Stimulated activated CD4-positive, alpha-beta T cell treated with anti-CD3 and anti-CD28 coated beads, Interleukin-15, amount 100 ng/mL, for 1 hour (primary cell): ENCODE measurements at places on chromosomes 5 and 9.
A peak's percentile ranks its signal among the peaks of the same experiment; 100 is the strongest.

DNA sequence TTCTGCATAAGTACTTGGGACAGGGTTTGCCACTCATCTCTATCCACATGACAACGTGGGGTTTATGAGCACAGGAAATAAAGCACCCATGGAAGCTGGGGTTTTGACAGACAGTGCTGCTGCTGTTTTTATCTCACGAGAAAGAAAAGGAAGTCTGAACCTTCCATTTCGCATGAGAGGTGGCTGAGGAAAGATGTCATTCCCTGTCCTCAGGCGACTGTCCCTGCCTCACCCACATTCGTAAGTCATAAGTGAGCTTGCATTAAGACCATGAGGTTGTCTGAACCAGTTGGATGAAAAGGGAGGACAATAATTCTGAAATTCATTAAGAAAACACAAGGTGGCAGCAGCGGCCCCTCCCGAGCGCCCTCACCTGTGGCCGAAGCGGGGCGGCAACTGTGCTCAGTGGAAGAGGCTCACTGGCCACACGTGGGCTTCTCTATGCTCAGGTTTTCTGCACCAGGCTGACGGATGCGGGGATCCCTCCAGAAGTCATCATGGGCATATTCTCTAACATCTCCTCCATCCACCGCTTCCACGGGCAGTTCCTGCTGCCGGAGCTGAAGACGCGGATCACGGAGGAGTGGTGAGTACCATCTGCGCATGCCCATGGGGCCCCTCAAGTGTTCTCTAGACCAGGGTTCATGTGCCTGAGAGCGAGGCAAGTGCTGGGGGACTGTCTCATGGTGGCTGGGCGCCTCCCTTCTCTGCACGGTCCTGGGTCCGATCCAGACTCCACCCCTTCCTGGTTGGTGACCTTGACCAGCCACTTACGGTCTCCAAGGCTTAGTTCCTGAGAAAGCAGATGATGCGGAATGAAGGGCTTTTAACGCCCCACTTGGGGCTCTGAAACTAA lies 54.7 kb upstream of the SUSD3 start:
- DNase-seq = peak; percentile 38

DNA sequence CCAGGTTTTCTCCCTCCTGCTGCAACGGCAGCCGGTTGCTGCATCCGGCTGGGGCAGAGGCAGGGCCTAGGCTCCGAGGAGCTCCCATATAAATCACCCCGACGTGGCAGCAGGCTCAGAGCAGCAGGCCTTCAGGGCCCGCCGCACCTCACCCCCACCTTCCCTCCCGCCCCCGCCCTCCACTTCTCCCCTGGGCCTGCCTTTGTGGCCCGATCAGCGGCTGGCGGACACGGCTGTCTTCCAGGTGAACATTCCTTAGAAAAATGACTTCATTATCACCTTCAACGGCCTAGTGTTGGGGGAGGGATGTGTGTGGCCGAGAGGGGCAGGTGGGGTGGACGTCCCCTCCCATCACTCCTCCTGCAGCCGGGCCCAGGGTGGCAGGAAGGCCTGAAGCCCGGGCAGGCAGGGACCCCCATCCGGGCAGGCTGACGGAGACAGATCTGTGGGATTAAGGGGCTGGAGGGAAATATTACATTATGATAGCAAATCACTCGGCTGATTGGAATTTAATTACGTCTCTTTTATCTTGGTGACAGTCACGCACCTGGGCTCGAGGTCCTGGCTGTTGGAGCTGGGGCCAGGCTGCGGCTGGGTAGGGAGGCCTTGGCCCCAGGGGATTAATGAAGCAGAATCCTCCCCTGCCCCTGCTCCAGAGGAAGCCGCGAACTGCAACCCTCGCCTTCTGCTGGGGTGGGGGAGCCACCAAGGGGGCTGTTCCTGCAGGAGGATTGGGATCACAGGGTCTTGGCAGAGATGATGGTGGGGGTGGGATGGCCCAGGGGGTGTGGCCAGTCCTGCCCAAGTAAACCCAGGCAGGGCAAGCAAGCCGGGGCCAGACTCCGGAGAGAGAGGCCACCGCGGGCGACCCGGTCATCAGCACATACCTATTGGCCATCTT lies 38.4 kb upstream of the RXRA start:
- DNase-seq = no peak

GRCh38 chr5:102863764-102864560 lies 108.9 kb downstream of the PAM start:
- DNase-seq = no peak

- no peak for DNase-seq
These were observed 57.6 kb downstream of the DENND4C start for GRCh38 chr9:19288081-19288480.

GRCh38 chr5:142870532-142871362 lies 100.6 kb downstream of the ARHGAP26 start:
- DNase-seq = no peak

DNA sequence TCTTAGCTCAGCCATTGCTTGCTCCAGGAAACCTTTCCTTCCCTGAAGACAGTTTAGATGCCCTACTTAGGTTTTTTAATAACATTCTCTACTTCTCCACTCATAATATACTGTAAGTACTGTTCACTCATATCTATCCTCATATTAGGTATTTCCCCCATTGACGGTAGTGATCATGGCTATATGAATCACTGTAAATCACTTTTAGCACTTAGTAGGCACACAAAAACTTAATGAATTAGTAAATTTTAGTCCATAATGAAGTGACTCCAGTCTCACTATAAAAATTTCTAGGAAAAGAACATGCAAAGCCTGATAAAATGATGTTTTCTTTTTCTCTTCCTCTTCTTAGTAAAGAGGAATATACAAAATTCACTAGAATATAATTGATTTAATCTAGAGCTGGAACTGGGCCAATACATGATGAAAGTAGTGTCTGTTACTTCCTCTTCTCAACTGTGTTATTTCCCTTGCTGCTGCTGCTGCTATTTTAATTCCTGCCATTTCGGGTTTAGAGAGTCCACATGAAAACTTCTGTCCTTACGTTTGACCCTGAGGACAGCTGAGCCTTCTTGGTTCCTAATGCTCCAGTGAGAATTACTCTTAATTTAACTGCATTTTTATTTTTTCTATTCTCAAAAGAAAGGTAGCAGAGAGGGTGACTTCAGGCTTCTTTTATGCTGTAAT lies 73.5 kb downstream of the LNPEP start:
- no peak for DNase-seq

DNA sequence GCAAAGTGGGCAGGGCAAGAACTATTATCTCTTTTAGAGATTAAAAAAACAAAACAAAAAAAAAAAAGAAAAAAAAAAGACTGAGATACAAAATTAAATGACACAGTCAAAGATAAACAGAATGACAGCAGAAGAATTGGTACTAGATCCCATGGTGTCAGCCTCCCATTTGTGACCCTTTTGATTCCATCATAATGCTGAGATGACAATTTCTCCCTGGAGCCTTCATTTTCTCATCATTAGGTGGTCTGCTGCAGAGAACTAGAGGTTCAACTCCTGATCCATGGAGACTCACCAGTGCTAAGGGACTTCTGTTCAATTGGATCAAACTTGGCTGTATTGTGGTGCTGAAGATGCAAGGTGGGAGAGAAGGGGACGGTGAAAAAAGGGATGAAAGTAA lies 123.5 kb upstream of the SPDL1 start:
- DNase-seq = no peak

GRCh38 chr9:26321935-26322334 lies 570.7 kb downstream of the CAAP1 start:
- DNase-seq = no peak

DNA sequence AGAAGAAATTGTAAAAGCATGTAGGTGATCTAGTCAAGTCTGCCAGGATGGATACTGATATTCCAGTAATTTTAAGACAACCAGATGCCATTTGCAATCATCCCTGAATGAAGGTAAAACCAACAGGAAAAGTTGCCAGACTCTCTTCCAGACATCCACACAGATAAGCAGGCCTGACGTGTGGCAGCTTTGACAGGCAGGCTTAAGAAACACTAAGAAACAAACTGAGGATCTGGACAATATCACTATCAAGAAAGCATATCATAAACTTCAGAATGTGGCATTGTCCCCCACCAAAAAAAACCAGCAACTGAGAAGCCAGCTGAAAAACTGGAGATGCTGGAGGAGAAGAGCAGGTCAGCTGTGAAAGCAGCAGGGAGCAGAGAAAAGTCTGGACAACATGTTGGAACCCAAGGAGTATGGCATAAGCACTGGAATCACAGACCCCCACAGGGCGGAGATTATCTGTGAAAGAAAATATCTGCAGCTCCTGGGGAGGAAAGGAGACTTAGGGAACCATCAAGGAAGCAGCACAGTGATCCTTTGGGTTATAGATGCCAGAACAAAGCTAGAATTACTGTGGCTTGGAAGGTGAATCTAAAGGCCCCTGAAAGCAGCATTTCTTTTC lies 307.0 kb downstream of the CWC27 start:
- DNase-seq = no peak

GRCh38 chr9:78566948-78567675 lies 270.2 kb downstream of the PSAT1 start:
- no peak for DNase-seq

- no peak for DNase-seq
These were observed 44.4 kb upstream of the ANKDD1B start for GRCh38 chr5:75566710-75567309.

GRCh38 chr5:78916044-78916443 lies 69.1 kb downstream of the ARSB start:
- DNase-seq = no peak

DNA sequence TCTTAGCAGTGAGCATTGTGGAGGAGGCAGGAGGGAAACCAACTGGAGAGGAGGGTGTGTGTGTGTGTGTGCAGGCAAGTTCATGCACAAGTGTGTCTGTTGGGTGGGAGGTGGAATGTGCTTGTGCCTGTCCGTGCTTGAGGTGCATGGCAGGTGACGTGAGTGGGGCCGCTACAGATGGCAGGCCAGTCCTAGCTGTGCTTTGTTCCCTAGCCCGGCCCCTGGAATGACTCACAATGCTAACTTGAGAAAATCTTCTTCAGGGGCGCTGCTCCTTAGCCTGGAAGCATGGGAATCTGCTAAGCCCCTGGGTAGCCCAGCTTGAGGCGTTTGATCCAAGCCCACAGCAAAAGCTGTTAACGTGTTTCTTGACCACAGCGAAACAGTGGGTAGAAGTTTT lies 25.0 kb upstream of the DMRT2 start:
- no peak for DNase-seq

GRCh38 chr9:116654059-116654355 lies 33.1 kb upstream of the TRIM32 start:
- DNase-seq = no peak

GRCh38 chr5:83608122-83608521 lies 112.5 kb downstream of the HAPLN1 start:
- no peak for DNase-seq

- no peak for DNase-seq
These were observed 1.1 kb upstream of the ADAMTSL1 start for GRCh38 chr9:18472841-18473251.

DNA sequence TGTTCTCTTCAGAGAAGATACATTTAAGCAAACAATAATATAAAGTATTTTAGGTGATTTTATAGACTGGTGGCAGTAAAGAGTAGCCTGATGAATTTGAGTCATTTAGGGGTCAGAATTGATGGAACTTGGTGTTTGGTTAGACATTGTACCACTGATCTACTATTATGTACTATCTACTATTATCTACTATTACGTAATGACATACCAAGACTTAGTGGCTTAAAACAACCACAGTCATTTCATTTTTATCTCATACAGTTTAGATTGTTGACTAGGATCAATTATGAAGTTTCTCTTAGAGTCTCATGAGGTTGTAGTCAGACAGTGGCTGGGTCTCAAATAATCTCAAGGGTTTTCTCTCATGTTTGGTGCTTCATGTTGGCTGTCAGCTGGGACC lies 54.0 kb downstream of the PPIP5K2 start:
- no peak for DNase-seq

GRCh38 chr5:79091064-79091463 lies 20.5 kb upstream of the BHMT start:
- DNase-seq = no peak

DNA sequence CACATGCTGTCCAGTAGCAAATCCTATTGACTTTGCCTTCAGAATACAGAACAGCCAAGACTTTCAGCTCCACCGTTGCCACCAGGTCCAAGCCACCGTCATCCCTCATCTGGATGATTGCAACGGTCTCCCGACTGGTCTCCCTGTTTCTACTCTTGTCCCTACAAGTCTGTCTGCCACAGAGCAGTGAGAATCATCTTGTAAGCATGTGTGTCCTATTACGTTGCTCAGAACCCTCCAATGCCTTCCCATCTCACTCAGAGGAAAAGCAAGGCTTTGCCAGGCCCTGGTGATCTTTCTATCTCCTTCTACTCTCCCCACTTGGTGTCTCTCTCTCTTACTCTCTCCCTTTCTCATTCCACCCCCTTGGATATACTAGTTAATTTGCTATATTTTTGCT lies 76.7 kb upstream of the GDNF start:
- DNase-seq = no peak

GRCh38 chr5:159217236-159217635 lies 7.9 kb upstream of the RNF145 start:
- no peak for DNase-seq

- no peak for DNase-seq
These were observed 39.8 kb upstream of the NOTCH1 start for GRCh38 chr9:136585531-136586120.

GRCh38 chr5:170482511-170482910 lies 21.3 kb upstream of the KCNIP1 start:
- no peak for DNase-seq

DNA sequence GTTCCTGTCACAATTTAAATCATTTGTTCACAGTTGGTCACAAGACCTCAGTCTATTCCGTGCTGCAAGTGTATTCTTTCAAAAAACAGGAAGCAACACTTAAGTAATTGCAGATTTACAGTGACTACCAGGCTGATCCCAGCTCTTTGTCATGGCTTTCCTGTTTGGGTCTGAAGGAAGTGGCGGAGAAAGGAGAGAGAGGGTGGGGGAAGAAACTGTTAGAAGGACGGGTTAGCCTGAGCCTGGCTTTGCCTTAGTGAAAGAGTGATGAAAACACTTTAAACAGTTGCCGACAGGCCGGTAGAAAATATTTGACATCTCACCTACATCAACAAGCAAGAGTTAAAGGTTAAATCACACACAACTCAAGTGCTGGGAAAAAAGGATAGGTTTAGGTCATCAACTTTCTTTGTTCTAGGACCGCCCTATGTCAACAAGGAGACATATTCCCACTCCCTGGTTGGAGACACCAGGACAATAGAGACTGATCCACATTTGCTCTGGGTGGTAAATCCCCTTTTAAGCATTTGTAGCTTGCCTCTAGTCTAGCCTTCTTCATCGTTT lies 102.2 kb upstream of the DAB2 start:
- no peak for DNase-seq

- DNase-seq = no peak
These were observed 203.0 kb downstream of the SPATA31A6 start for GRCh38 chr9:42386477-42386876.
